ENCODE measurements at places on chromosomes 7 and 10.

- DNase-seq = no peak
These were observed 63.8 kb downstream of the PALS2 start for GRCh38 chr7:24637021-24637420.

DNA sequence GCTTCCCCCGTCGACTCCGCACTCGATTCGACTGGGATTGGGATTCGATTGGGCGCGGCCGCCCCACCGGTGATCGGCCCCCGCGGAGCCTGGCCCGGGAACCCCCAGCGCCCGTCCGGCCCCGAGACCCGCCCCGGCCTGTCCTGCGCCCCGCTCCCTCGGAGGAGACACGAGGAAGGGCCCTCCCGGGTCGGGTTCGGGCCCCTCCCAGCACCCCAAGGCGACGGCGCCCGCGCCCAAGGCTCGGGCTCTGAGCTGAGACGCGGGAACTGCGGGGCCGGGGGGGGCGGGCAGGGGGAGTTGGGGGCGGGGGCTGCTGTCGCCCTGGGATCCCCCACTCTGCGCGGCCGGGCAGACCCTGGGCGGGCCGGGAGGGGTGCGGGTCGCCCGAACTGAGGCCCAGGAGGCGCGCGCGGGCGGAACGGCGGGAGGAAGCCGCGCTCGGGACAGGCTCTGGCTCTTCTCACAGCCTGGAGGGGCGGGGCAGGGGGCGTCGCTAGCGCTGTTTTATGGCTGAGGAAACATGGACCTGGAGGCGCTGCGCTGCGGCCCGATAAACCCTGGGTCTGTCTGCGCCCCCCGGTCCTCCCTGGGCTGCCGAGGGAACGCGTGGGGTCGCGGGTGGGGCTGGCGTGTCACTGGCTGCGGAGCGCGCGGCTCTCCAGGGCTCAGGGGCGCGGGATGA, 1.7 kb upstream of the NKX6-2 start:
- DNase-seq = no peak

DNA sequence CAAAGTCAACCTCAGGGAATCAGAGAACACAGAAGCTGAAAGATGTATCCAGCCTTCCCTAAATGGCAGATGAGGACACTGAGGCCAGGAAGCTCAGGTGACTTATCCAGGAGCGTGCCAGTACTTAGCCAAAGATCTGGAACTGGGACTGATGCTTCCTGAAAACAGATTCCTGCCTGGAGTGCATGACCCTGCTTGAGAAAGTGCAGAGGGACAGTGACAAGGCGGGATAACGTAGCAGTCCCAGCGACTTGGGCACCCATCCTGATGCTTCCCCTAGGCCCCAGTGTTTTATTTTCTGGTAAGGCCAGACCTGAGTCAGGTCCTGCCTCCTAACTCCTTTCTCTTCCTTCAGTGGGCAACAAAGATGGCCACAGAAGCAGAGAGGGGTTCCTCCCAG, 48.6 kb downstream of the KIAA1217 start:
- DNase-seq = no peak

DNA sequence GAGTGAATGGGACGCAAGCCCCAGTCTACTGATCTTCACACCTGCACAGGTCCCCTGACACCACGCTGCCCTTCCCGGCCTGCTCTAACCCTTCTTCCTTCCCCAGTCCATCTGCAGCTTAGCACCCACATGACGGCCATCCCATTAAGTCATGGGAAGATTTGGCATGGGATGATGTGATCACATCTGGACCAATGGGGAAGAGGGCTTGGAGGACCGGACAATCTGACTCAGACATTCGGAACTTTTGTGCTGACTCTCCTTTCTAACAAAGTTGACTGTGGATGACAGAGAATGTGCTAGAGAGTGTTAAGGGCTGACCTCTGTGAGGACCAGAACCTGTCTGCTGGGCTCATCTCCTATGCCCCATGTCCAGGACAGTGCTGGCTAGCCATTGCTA, 15.6 kb downstream of the CXCL12 start:
- DNase-seq = no peak

- DNase-seq = no peak
These were observed 527.3 kb upstream of the SEMA3D start for GRCh38 chr7:85714043-85714578.

DNA sequence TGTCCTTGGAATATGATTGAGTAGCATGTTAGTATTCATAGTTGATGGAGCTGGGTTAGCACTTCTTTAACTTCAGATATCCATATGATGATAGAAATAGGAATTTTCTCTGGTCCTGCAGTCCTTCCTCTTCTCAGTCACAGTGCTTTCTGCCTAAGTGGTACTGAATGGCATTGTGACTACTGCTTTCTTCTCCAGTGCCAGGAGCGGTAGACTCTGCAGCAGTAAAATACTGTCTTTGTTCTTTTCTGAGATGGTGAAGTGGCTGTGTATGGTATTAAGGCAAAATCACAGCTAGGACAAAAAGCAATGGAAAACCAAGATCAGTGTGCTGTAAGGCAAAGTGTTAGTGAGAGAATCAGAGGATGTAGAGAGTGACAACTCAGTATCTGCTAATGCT, 46.6 kb downstream of the C1GALT1 start:
- DNase-seq = no peak

DNA sequence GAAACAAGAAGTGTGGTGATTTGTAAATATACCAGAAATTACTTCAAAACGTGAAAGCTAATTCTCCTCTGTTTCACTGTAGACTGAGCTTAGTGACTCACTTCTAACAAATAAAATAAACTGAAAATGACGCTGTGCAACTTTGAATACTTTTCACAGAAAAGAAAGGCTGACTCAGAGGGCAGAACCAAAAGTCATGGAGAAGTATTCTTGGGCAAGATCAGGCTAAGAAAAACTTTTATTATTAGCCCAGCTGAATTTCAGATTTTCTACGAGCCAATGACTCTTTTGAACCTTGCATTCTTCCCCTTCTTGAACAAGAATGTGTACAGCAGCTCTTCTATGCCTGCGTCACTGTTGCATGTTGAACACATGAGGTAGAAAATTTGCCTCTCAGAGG, 527.3 kb upstream of the GHITM start:
- DNase-seq = no peak

DNA sequence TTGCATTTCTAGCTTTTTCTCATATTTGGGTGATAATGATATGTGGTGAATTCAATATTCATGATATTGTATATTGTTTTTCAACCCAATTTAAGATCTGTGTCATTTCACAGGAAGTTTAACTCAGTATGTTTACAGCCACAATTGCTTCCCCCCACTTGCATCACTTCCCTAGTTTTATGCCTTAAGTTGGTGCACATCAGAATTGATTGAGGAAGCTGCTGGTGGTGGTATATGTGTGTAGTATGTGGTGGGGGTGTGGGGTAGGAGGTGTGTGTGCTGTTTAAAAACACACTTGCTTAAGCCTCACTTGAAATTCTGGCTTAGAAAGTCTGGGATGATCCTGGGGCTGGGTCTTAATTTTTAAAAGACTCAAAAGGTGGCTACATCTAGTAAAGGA, 245.1 kb upstream of the AOAH start:
- no peak for DNase-seq

DNA sequence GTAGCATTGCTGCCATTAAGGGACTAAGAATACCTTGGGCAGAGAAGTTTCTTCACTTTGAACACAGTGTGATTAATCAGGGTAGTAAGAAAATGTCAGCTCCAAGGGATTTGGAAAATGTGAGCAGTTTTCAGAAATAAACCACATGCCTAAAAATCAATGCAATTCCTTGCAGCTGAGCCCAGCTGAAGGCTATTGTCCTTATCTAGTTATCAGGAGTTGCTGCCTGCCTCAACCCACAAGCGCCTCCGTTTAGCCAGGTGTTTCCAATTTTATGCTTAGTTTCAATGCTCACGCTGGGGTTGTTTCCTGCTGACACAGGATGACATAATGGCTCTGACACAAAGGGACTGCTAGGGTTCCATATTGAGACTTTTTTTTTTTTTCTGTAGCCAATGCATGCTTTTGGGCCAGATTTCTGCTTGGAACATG, 132.3 kb upstream of the ANK3 start:
- DNase-seq = no peak

DNA sequence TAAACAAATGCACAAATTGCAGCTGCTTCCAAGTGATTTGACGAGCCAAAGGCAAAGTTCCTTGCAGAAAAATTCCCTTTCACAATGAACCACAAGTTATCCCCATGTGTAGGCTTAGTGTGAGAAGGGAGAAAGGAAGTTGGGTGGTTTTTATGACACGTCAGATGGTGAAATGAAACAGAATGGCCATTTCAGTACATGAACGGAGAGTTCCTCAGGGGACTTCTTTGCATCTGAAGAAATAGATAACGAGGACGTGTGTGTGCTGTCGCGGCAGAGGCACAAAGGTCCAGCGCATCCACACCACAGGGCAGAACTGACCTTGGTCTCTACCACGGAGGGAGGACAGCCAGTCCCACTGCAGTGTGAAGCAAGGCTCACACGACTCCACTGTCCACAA, 135.9 kb downstream of the PAXIP1 start:
- no peak for DNase-seq

- no peak for DNase-seq
These were observed 12.9 kb downstream of the AGK start for GRCh38 chr7:141563956-141564623.

DNA sequence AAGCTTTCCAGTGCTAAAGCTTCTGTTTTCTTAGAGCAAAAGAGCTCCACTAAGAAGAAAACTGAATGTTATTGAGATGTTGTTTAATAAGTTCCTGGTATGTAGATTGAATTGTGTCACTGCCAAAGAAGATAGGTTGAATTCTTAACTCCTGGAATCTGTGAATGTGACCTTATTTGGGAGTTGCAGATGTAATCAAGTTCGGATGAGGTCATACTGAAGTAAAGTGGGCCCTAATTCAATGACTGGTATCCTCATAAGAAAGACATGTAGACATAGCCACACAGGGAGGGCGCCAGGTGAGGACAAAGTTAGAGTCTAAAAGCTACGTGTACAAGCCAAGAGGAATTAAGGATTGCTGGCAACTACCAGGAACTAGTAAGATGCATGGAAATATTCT, 732.1 kb upstream of the C7orf33 start:
- no peak for DNase-seq

GRCh38 chr10:34319197-34319846, 495.8 kb downstream of the PARD3 start:
- DNase-seq = no peak

GRCh38 chr10:28580825-28581224, 47.9 kb downstream of the WAC start:
- no peak for DNase-seq

DNA sequence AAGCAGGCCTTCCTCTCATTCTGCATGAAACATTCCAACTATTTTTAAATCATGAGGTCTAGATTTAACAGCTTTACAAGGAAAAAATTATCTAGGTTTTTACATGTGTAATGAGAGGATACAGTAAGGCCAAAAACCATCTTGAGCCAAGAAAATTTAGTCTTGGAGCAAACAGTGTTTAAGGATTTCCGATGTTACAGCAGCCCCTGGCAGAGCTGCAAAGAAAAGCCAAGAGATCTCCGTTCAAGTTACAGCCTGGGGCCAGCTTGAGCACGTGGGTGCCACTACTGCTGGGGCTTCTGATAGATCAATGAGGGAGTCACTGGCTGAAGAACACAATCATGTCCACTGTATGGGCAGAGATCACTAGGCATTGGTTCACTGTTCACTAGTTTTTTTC, 156.2 kb downstream of the EVX1 start:
- no peak for DNase-seq

DNA sequence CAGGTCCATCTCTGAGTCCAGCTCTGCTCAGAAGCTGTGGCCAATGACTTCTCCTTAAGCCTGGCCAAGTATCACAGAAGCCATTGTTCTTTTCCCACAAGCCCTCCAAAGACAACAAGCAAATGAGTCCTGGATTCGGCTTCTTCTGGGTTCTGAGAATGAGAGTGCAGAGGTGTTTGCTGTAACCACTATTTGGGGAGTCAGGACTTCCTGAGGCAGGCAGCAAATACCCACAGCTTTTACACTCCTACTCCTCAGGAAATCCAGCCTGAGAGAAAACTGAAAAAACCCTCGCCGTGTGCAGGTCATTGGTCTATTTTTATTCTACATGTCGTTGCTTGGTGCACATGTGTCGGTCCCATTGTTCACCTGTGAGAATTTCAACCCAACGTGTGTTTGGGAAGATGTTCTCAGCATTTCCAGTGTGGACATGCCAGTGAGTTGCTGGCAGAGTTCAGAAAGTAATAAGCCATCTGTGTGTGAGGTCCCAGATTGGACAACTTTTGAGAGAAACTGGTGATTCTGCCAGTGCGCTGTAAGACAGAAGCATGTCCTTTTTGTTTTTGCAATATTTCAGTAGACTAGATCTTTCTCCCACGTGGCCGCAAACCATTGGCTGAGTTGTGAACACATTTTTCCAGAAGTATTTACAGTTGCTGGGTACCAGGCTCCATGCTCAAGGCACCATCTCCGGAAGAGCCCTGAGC, 121.6 kb upstream of the LYZL2 start:
- DNase-seq = no peak
